ENCODE measurements at places on chromosomes 5 and 9. TPM values are rescaled to one million over a fixed set of nuclear protein-coding genes. Genes with fewer than 3 reads are reported as not detected.

GMCL2 gene
- not detected for total RNA-seq

SEMA6A gene
- 6.6 TPM for total RNA-seq

CTXN3 gene
- not detected for total RNA-seq

PRDM9 gene
- total RNA-seq: not detected

CNTNAP3B gene
- 361 TPM for total RNA-seq

LECT2 gene
- not detected for total RNA-seq

TMEM215 gene
- not detected for total RNA-seq

PARP8 gene
- total RNA-seq: 1.2 TPM

IL13 gene
- total RNA-seq: not detected

ZNF462 gene
- 6.8 TPM for total RNA-seq

OBP2B gene
- total RNA-seq: not detected

OGN gene
- not detected for total RNA-seq

STPG3 gene
- not detected for total RNA-seq

GABRP gene
- total RNA-seq: 0.49 TPM

PLPPR1 gene
- not detected for total RNA-seq

LRRC19 gene
- not detected for total RNA-seq

TNFSF8 gene
- not detected for total RNA-seq

SMIM33 gene
- total RNA-seq: not detected

FOXD4L3 gene
- not detected for total RNA-seq

PHF24 gene
- total RNA-seq: not detected

LCN9 gene
- not detected for total RNA-seq

NUTM2F gene
- not detected for total RNA-seq

PKD2L2 gene
- total RNA-seq: not detected

MYORG gene
- 3.9 TPM for total RNA-seq

SGTB gene
- 7.8 TPM for total RNA-seq

DMRT3 gene
- total RNA-seq: not detected

C5orf63 gene
- 1.6 TPM for total RNA-seq

PPP1R26 gene
- total RNA-seq: 11.5 TPM

SLC34A3 gene
- not detected for total RNA-seq

OTULIN gene
- total RNA-seq: 10.7 TPM

BARHL1 gene
- not detected for total RNA-seq

NEUROG1 gene
- total RNA-seq: not detected

KIF4B gene
- 0.38 TPM for total RNA-seq

OTP gene
- not detected for total RNA-seq

TOPORS gene
- total RNA-seq: 43.7 TPM

DRD1 gene
- not detected for total RNA-seq

CDC20B gene
- total RNA-seq: not detected

PCDHB11 gene
- 0.16 TPM for total RNA-seq

GNA14 gene
- total RNA-seq: 2.6 TPM

MYO10 gene
- 80.8 TPM for total RNA-seq

POU5F2 gene
- total RNA-seq: 0.49 TPM

IFNA2 gene
- total RNA-seq: not detected

PRSS3 gene
- total RNA-seq: 3.9 TPM

TGFBI gene
- 5.2 TPM for total RNA-seq

ABLIM3 gene
- 40.3 TPM for total RNA-seq

FOCAD gene
- 58.8 TPM for total RNA-seq

MYMK gene
- not detected for total RNA-seq

Measured in bladder microvascular endothelial cell (primary cell).